ENCODE measurements at places on chromosomes 6 and 20.

GRCh38 chr6:87068795-87069194, 26.1 kb downstream of the CGA start:
- DNase-seq: no peak

DNA sequence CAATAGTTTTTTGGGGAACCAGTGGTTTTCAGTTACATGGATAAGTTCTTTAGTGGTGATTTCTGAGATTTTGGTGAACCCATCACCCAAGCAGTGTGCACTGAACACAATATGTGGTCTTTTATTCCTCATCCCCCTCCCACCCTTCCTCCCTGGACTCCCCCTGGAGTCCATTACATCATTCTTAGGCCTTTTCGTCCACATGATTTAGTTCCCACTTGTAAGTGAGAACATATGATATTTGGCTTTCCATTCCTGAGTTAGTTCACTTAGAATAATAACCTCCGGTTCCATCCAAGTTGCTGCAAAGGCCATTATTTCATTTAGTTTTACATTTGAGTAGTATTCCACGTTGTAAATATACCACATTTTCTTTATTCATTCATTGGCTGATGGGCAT, 28.3 kb downstream of the RPP40 start:
- no peak for DNase-seq

DNA sequence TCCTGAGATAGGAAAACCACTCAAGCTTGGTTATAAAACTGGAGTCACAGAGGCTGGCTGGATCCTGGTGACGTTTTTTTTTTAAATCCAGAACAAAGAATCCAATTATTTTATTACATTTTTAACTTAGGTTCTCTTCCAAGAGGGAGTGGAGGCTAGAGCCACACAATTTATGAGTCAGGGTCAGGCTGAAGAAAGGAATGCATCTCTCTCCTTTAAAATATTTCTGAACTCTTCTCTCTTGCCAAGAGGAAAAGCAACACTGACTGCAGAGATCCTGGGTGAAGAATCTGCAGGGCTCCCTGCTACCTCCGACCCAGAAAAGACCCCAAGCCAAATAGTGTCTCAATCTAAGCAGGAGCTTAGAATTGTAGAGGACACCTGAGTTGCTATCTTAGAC, 88.5 kb upstream of the SSTR4 start:
- no peak for DNase-seq

DNA sequence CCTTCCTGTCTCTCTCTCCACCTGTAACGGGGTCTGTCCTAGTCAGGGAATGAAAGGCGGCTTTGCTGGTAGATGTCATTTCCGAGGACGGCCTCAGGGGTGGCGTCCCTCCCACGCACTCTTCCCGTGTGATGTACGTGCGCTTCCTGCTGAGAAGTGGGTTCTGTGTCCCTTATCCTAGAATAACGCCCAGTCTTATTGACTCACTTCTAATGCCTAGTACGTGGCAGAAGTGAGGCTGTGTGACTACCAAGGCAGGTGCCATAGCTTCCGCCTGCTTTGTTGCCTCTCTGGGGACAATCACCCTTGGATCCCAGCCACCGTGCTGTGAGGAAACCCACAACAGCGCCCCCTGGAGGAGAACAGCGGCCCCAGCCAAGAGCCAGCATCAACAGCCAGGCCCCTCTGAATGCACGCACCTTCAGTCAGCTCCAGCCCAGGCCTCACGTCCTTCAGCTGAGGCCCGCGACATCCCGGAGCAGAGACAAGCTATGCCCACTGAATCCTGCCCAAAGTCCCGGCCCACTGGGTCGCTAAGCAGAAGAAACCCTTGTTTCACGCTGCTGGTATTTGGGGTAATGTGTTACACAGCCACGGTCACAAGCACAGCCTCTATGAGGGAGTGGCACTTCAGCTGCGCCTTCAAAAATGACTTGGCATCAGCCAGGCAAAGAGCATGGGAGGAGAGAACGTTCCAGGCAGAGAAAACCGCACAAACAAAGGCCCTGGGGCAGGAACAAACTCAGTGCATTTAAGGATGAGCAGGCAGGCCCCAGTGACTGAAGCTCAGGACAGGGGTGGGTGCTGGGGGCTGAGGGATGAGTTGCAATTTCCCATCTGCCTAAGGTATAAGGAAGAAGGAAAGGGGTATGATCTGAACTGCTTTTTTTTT, 224.2 kb downstream of the NFATC2 start:
- DNase-seq: no peak

- DNase-seq: peak; percentile 74
Measured at GRCh38 chr6:104606361-104606760, 253.4 kb downstream of the HACE1 start.

GRCh38 chr6:106692112-106692818, 62.9 kb downstream of the QRSL1 start:
- peak; percentile 73 for DNase-seq

DNA sequence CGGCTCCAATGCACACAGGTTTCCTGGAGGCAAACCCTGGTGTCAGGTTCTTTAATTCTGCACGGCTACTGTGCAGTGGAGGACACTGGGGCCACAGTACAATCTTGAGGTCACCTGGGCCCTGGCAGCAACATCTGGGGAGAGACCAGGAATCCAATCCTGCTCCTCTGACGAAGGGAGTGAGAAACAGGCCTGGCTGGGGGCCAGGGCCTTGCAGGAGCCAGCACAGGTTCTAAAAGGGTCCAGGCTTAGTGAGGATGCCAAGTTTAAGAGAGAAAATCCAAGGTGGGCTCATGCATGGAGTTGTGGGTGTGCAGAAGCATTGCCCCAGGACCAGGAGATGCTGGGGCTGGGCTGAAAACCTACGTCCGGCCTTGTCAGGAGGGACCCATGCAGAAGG, 12.6 kb upstream of the THBS2 start:
- DNase-seq: no peak

GRCh38 chr6:129279343-129280292, 396.7 kb downstream of the LAMA2 start:
- no peak for DNase-seq

- DNase-seq: peak; percentile 98
Measured at GRCh38 chr6:153002613-153003365, at the start of gene MTRF1L. Gene MTRF1L, minus strand, starts transcription at chr6:153002709. Its CDS starts 24 bp downstream, at chr6:153002685.

- no peak for DNase-seq
Measured at GRCh38 chr6:11912420-11912819, 99.7 kb upstream of the HIVEP1 start.

DNA sequence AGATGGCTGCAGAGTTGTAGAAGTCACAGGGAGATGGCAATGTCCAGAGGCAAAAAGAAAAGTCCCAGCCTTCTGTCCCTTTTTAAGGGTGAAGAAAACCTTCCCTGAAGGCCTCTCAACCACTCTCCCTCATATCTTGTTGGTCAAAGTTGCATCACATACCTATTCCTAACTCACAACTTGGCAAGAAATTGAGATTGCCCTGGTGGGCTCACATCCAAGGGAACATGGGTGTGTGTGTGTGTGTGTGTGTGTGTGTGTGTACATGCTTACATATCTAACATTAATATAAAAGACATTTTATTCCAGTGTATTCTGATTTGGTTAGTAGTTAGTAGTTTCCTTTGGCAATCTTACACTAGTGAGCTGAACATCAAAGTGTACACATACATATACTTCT, 144.3 kb upstream of the SALL4 start:
- no peak for DNase-seq

GRCh38 chr20:43925801-43926200, 11.1 kb downstream of the TOX2 start:
- peak; percentile 34 for DNase-seq

GRCh38 chr20:32600681-32601237, 15.6 kb upstream of the NOL4L start:
- DNase-seq: no peak

DNA sequence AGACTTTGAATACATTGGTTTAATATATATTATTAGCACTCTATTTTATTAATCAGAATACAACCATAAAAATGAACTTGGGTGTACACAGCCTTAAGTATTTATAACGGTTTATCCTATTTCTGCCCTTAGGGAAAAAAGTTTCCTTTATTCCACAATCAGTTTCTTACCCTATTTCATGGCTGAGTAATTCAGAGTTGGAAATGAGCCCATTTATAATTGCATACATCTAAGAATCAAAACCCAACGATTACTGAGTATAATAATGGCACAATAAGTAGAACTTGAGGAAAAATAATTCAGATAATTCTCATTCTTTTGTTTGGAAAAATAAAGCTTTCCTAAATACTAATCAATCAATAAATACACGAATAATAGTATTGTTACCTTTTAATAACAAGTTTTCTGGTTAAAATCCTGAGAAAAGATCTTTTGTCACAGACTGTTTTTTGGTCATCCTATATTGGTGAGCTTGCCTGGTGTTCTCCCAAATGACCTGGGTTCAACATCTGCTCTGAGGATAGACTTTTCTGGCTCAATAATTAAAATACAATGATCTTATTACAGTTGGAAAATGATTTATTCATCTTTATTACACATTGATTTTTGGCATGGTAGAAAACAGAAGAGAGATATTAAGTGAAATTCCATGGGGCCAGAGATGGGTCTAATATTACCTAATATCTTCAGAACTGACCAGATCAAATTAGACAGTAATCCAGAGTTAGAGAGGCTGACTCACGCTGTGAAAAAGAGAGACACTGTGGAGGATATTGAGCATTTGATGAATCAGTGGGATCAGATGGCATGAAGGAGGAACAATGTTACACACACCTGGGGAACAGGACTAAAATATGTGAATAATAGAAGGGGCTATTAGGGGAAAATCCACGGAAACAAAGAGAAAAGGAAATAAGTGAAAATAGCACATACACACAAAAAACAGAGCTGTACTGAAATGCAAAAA, 162.1 kb upstream of the TBX18 start:
- DNase-seq: no peak

DNA sequence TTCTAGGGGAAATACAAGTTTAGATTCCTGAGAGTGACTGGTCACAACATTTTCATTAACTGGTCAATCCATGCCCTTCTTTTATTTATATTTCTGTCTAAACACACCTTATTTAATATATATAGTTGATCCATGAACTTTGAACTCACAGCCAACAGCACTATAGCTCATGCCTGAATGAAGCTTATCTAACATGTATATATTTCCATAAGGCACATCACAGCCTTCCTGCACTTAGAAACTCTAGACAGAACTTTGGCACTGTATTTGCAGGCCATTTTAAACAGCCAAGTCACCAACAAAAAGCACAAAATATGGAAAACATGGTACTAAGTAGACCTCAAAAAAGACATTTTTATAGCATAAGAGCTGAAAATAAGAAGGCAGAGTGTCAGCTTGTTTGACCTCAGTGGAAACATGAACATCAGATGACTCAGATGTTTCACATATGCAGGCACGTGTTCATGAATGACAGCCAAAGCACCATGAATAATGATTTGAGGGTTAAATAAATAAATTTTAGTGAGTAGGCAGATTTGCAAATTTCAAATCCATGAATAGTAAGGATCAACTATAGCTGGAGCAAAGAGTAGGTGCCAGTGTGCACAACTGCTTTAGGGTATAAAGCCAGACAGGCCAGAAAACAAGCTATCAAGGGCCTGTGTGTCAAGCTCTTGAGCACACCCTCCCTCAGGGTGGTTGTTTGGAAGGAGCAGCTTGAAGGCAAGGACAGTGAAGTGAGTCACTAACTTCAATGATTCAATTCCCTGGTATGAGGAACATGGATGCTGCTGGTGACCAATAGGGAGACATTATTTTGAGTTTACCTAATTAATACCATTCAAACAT, 88.9 kb upstream of the NT5E start:
- DNase-seq: no peak

DNA sequence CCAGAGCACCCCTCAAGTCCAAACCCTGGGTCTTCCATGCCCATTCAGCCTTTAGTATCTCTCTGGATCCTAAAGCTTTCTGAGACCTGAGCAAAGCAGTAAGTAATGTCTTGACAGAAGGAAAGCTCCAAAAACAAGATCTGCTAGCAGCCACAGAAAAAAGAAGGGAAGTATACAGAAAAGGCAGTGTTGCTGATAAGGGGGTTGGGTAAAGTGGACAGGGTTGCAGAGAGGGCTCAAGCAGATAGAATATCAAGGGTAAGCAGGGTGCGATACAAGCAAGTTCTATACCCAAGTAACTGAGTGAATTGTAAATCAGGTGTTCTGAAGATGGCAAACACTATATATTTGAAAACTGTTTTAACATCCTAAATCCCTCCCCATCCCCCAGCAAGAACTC, 113.4 kb upstream of the CARMIL1 start:
- no peak for DNase-seq

DNA sequence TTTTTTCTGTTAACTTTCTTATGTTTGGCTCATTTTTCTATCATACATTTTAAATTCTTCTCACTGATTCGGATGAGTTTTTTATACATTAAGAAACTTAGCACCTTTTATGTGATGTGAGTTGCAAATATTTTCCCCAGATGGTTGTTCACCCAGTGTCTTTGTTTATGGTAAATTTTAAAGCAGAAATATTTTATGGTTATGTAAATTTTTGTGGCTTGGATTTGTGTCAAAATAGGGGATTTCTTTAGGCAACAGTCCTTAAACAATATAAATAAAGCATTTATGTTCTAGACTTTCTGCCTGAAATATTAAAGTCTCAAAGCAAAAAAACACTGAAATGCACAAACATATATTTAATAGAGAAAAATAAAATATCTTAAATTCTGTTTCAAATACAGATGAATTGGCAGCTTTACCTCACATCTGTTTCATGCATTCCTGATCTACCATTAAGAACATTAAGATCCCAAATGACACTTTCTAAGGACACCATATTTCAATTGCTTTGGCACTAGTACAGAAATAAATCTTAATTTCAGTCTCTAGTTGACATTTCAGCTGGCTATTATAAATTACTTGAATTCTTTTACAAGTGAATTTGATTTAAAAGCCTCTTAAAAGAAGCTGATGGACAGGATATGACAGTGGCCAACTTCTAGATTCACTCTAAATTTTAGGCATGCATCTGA, 646.6 kb downstream of the HACE1 start:
- DNase-seq: no peak

GRCh38 chr20:17615645-17616479, 46.0 kb downstream of the DSTN start:
- DNase-seq: peak; percentile 90

Data from SHP77 (cell line).